ENCODE measurements at places on chromosomes 6 and 20.

- DNase-seq, result no peak
These were observed 511 bp downstream of the VARS1 start for GRCh38 chr6:31794866-31795615.

- no peak for DNase-seq
These were observed 11.7 kb upstream of the RPS10 start for GRCh38 chr6:34437644-34437970.

- DNase-seq, result no peak
These were observed 19.4 kb downstream of the TBPL1 start for GRCh38 chr6:133972388-133972787.

- no peak for DNase-seq
These were observed 7.1 kb upstream of the MYLK2 start for GRCh38 chr20:31811796-31812728.

GRCh38 chr6:22155551-22155950, 141.3 kb downstream of the PRL start:
- no peak for DNase-seq

DNA sequence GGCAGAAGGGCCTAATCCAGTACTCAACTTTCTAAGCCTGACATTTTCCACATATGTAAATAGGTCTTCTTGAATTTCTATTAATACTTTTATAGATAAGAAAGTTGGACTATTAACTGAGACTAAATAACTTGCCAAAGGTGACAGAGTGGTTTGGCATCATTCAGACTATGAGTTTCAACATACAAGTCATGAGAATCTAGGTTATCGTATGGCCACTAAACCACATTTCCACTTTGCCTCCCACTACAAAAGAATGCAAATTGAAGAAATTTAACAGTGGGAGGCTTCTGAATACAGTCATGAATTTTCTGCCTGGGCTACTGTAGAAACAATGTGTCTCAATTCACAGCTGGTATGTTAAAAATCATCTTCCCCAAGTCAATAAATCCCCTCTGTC, 531.0 kb upstream of the AGPAT4 start:
- no peak for DNase-seq

GRCh38 chr6:137033828-137034227, 10.9 kb downstream of the IL20RA start:
- DNase-seq, result peak; percentile 22

DNA sequence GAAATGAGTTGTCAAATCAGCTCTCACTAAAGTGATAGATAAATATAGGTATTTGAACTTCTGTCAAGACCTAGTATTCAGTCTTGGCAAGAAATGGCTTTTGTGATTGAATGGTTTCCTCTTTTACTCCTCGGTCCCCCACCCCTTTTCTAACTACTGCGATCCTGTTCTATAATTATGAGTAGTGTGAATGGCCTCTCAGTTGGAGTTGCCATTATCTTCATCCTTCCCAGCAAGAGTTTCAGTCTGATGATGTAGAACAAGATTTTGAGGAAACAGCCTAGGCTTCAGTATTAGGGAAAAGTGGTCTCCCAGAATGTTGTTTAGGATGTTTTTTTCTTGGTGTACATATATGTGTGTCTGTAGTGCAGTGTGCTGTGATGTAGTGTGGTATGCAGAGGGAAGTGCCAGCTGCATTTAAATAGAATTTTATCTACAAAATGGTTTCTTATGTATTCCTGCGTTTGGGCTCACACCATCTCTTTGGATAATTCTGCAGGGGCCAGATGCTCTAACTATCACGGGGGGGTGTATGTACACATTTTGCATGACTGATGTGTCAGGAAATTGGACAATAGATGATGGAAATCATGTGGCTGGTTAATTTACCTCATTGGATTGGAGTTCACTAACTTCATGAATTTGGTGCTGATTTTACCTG, 180.1 kb upstream of the MMS22L start:
- DNase-seq, result no peak

- no peak for DNase-seq
These were observed 81.4 kb downstream of the DLL1 start for GRCh38 chr6:170209354-170210025.

DNA sequence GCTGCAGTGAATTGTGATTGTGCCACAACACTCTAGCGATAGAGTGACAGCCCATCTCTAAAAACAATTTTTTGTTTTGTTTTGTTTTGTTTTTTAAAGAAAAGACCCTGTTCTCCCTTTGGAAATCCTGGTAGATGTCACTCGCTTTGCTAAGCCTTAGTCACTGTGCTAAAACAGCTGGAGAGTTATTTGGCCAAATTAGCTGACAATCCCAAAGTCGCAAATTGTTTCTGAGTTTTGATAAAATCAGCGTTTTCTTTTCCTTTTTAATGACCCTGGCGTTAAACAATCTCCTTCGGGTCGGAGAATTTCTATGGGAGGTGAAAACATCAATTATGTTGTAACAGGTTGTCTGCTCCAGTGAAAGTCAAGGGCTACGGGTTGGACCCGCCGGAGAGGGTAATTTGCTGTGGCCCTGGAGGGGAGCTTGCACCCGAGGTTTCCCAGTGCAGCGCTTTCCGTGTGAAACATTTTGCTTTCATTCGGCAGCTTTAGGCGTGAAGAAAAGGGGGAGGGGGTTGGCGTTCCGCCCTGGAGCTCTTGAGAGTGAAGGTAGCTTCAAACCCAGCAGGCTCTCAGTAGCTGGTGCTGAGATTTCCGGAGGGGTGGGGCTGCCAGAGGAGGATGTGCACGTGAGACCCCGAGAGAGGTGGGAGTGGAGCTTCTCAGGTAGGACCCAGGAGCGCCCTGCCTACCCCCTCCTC, 296.6 kb downstream of the PHACTR1 start:
- DNase-seq, result no peak

DNA sequence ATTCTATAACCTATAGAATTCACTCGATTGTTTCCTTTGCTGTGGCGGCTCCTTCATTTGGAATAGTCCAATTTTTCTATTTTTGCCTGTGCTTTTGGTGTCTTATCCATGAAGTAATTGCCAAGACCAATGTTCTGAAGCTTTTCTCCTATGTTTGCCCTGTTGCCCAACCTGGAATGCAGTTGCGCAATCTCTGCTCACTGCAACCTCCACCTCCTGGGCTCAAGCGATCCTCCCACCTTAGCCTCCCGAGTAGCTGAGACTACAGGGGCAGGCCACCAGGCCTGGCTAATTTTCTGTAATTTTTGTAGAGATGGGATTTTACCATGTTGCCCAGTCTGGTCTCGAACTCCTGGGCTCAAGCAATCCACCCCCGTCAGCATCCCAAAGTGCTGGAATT, 163.5 kb downstream of the OR2B2 start:
- no peak for DNase-seq

GRCh38 chr6:79173378-79173777, 61.1 kb downstream of the HMGN3 start:
- no peak for DNase-seq

GRCh38 chr6:37372116-37372515, 18.3 kb downstream of the RNF8 start:
- no peak for DNase-seq

DNA sequence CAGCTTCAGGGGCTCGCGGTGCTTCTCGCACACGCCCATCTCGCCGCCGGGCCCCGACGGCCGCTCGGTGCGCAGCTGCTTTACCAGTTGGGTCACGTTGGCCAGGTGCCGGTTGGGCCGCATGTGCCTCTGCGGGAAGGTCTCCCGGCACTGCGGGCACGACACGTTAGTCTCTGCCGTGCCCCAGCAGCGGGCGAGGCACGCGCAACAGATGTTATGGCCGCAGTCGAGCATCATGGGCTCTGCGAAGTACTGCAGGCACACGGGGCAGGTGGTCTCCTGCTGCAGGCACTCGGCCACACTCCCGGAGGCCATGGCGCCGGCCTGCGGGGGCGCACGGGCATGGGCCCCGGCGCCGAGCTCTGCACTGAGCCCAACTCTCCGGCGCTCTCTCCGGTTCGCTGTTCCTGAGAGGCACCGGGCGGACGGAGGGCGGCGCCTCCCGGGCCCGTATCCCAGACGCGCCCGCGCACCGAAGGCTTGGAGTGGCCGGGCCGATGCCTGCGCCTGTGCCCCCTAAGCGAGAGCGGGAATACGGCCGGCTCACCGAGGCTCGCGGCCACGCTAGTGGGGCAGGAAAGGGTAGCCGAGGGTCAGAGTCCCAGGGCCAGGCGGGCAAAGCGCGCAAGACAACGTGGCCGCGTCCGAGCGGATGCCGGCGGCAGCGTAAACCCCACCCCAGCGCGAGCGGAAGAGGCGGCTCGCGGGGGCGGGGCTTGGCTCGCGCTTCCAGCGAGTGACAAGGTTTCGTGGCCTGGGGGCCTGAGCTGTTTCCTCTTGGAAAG, at the start of gene TRIM27:
Gene TRIM27 (minus strand): TSS at position 668 of the 785 bp plus-strand sequence. CDS start 353 bp downstream, at position 315.
- peak; percentile 77 for DNase-seq

DNA sequence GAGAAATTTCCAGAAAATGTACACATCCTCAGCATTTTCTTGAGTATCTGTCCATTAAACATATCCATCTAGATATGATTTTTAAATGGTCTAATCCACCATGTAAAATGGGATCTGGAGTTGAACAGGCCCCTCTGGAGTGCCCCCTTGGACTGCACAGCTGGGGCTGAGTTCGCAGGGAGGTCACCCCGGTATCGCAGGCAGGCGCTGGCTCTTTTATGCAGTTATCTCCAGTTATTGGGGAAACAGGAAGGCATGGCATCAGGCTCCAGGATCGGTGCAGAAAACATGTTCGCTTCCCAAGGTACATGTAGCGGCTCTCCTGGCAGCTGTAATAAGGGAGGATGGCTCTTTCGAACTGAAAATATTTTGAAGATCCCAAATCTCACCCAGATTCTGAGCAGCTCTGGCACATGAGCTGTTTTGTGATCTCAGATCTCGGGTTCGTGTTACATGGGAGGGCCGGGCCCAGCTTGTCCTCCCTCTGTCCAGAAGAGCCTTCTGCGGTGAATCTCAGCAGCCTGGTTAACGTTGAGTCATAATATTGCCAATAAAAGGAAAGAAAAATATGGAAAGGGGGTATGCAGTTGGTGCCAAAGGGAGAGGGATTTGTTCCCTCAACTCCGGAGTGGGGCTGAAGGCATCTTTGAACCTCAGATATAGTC, 167.7 kb downstream of the EYA2 start:
- DNase-seq, result no peak

DNA sequence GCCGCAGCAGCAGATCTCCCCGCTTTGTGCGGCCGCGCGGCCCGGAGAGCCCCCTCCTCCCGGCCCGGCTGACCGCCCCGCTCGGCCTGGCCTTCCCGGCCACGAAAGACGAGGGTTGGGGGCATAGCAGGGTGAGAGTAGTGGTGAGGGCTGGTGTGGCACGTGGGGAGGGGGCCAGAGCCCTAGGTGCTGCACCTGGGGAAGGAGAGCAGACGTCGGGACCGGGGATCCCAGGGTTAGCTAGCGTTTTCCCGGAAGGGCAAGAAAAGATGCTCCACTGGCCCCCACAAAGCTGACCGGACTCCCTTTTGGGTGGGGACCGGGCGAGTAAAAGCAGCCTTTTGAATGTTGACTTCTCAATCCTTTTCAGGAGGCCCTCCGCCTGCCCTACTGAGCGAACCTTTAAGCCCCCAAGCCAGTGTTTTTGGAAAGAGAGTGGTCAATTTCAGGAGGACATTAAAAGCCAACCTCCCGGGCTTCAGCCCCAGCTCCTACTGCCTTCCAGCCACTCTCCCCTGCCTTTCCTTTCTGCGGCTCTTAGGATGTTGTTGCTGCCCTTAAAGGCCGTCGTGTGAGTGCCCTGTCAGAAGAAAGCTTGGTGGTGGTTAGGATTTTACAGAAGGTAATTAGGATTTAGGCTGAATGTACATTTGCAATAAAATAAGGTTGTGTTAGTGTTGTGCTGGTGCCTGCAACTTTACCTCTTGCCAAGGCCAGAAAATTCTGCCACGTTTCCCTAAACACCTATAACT, 648 bp upstream of the BACH2 start:
- DNase-seq, result no peak

GRCh38 chr6:22737331-22737730, 168.0 kb downstream of the HDGFL1 start:
- no peak for DNase-seq

- peak; percentile 83 for DNase-seq
These were observed 44.2 kb downstream of the ZNF831 start for GRCh38 chr20:59207742-59208357.

GRCh38 chr6:19368511-19368910, 468.7 kb upstream of the ID4 start:
- DNase-seq, result no peak

Measured in GM19239 (cell line).